ENCODE measurements at places on chromosomes 6 and 20. TPM values are rescaled to one million over a fixed set of nuclear protein-coding genes. Genes with fewer than 3 reads are reported as not detected.

GRCh38 chr6:53795702-53796450 lies 1.1 kb downstream of the LRRC1 start:
- no peak for DNase-seq

DNA sequence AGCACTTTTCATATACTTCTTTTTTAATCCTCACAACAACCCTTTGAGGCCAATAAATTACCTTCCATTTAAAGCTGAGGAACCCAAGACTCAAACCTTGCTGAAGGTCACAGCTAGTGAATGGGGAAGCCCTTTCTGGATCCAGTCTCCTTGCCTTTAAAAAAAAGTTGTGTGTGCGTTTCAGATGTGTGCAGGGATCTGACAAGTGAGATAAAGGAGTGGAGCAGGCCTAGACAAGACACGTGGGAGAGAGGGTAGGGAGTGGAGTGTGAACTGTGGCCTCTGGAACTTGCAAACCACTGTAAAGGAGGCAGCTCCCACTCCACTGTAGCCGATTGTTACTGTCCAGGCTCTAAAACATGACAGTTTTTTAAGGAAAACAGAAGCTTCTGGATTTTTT lies 1.9 kb downstream of the KLHL32 start:
- DNase-seq = no peak

- DNase-seq = no peak
Measured at GRCh38 chr20:63416631-63417030, 55.5 kb upstream of the CHRNA4 start.

DNA sequence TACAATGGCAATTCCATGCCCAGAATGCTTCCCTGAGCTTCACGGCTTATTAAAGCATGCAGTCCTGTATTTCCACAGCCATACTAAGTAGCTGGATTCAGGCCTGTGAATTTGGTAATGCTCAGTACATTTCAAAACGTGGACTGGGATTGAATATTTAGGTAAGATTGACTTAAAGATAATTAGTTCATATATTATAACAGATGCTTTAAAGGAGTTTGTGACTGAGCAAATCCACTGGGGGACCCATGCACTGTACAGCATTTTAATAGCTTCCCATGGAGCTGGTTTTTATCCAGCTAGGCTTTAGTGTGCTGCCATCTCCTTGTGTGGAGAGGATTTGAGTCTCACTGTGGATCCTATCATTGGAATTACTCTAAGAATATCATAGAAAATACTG lies 420.9 kb upstream of the FLRT3 start:
- DNase-seq = no peak

DNA sequence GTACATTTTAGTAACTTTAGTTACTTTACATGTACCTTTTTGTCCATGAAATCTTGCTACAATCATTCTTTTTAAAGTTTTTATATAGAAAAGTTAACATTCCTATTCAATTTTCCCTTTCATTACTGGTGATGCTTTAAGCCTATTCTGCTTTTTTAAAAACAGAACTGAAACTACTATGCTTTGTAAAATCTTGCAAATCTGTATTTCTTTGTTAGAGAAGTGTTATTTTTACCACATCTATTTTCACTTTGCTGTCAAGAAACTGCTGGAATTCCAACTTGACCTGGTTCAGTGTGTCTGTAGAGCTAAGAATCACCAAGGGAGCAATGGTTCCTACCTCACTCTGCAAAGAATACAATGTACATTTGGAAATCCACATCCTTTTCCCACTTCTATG lies 21.8 kb upstream of the SAMD5 start:
- no peak for DNase-seq

- DNase-seq = no peak
Measured at GRCh38 chr6:54111341-54112045, at the start of gene MLIP. MLIP (plus strand) TSS chr6:54111443; CDS start chr6:54111480, 37 bp downstream.

DNA sequence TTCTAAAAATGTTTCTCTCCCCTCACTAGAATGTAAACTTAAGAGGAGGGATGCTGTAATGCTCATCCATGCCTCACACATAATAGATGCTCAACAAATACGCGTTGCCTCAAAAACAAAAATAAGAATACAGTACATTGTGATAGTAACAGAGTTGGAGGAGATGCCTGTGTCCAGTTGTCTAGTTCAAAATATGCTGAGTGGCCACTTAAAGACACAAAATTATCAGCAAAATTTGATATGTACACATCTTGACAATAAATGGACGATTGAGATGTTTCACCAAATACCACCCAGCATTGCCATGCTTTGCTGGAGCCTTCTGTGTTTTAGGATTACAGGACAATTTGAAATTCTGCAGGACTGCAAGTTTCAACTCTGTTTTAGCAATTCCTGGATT lies 7.6 kb upstream of the EXOC2 start:
- no peak for DNase-seq

The SAPCD1 gene
- polyA plus RNA-seq = 6.6 TPM

The SNAP25 gene
- polyA plus RNA-seq = 3.7 TPM

The EMILIN3 gene
- polyA plus RNA-seq = 2.3 TPM

The IPCEF1 gene
- 6.8 TPM for polyA plus RNA-seq

The FABP7 gene
- 26.0 TPM for polyA plus RNA-seq

The TAPBP gene
- 59.4 TPM for polyA plus RNA-seq

The GRIK2 gene
- polyA plus RNA-seq = 0.58 TPM

Measured in right lung (tissue), 10 donors.